ENCODE measurements at places on chromosomes 16 and 17. TPM values are rescaled to one million over a fixed set of nuclear protein-coding genes. Genes with fewer than 3 reads are reported as not detected.

MYO18A gene
- 29.9 TPM for total RNA-seq

GLP2R gene
- total RNA-seq = 0.10 TPM

SEZ6L2 gene
- 6.9 TPM for total RNA-seq

OTOP3 gene
- total RNA-seq = not detected

MEFV gene
- not detected for total RNA-seq

MYH8 gene
- not detected for total RNA-seq

KRT32 gene
- not detected for total RNA-seq
